ENCODE measurements at places on chromosomes 11 and 22. TPM values are rescaled to one million over a fixed set of nuclear protein-coding genes. Genes with fewer than 3 reads are reported as not detected.

Gene GGTLC2
- not detected for total RNA-seq

Gene CHID1
- 75.2 TPM for total RNA-seq

- DNase-seq: no peak
Observed at GRCh38 chr11:62592989-62593421, 1.7 kb upstream of the TUT1 start.

DNA sequence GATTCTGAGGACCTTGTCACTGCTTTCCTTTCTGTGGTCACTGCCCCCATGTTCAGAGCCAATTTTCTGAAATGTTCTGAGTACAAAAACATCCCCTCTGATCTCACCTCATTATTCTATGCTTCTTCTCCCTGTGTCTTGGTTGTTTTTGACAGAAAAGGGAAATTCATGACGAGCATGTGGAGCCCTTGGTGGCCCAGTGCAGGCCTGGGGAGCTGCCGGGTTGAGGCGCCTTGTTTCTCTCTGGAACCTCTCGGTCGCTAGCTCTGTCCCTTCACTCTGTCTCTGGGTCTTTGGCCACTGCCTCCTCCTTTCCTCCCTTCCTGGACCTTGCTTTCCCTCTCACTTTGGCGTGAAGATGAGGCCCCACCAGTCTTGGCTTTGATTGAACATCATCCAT, 63.0 kb upstream of the THY1 start:
- DNase-seq: no peak

DNA sequence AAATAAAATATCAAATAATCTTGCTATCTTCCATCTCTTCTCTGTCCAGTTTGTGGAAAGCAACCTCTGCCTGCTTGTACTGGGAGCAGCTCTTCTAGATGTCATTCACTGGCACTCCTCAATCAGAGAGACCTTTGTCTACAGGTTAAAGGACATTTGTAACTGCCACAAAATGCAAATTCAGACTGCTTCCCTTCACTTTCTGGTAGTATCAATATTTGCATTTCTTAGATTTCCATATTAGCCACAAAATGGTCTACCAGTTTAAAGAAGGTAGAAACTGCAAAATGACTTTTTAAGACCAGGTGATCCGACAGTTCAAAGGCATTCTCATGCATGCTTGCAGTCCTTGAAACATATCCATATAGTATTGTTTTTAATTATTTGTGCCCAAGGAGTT, 51.7 kb upstream of the RCN1 start:
- DNase-seq: no peak
